ENCODE measurements at places on chromosomes 6 and 20. TPM values are rescaled to one million over a fixed set of nuclear protein-coding genes. Genes with fewer than 3 reads are reported as not detected.

ANKEF1 gene
- total RNA-seq = 0.18 TPM

OR2B6 gene
- total RNA-seq = not detected

SEMG1 gene
- not detected for total RNA-seq

HNF4A gene
- total RNA-seq = not detected

RIPOR2 gene
- 4.5 TPM for total RNA-seq

OPRL1 gene
- total RNA-seq = 0.16 TPM

HFE gene
- total RNA-seq = 3.5 TPM

BPIFA1 gene
- total RNA-seq = not detected

MEP1A gene
- 1.0 TPM for total RNA-seq

TMEM30A gene
- 253 TPM for total RNA-seq

COL9A3 gene
- not detected for total RNA-seq

ZNF341 gene
- total RNA-seq = 5.5 TPM

HS3ST5 gene
- 2.9 TPM for total RNA-seq

GRCh38 chr6:109820706-109821350 is 129.7 kb downstream of the FIG4 start:
- DNase-seq = no peak

GRCh38 chr6:83073615-83074014 is 6.1 kb downstream of the DOP1A start:
- DNase-seq = no peak

DNA sequence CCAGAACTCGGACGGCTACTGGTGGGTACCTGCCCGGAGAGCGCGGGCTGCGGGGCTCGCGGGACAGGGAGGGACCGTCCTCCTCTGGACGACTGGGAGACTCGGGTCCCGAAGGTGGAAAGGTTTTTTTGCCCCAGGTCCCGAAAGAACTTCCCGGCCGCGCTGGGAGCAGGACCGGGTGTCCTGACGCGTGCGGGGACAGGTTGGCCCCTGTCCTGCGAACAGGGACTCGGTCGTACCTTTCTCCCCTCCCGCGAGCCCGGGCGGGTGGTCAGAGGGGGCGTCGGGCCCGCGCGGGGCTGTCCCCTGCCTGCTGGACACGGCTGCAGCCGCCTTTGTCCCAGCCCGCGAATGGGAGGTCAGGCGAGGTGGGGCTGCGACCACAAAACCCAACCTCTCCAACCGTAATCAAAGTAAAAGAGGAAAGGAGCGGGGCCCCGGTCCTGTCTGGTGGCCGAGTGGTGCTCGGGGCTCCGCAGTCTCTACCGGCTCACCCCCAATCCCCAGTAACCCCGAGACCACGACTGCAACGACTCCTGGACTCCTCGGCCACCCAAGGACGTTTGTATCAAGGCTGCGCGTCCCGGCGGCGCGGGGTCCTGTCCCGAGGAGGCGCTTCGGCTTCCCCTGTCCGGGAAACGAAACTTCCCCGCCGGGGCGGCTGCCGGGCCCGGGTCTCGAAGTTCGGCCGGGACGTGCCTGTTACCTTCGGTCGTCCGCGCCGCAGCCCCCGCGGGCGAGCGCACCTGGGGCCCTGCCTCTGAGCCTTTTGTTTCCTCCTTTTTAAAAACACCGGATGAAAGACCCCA is 798 bp downstream of the DSP start:
- DNase-seq = peak; percentile 24

DNA sequence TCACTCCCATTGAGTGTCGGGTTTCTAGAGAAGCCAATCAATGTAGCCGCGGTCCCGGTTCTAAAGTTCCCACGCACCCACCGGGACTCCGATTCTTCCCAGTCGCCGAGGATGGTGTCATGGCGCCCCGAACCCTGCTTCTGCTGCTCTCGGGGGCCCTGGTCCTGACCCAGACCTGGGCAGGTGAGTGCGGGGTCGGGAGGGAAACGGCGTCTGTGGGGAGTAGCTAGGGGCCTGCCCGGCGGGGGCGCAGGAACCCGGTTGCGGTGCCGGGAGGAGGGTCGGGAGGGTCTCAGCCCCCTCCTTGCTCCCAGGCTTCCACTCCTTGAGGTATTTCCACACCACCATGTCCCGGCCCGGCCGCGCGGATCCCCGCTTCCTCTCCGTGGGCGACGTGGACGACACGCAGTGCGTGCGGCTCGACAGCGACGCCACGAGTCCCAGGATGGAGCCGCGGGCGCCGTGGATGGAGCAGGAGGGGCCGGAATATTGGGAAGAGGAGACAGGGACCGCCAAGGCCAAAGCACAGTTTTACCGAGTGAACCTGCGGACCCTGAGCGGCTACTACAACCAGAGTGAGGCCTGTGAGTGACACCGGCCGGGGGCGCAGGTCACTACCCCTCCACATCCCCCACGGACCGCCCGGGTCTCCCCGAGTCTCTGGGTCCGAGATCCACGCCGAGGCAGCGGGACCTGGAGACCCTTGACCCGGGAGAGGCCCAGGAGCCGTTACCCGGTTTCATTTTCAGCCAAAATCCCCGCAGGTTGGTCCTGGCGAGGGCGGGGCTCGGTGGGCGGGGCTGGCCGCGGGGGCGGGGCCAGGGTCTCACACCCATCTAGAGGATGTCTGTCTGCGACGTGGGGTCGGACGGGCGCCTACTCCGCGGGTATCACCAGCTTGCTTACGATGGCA is 35.2 kb upstream of the HLA-G start:
- no peak for DNase-seq

DNA sequence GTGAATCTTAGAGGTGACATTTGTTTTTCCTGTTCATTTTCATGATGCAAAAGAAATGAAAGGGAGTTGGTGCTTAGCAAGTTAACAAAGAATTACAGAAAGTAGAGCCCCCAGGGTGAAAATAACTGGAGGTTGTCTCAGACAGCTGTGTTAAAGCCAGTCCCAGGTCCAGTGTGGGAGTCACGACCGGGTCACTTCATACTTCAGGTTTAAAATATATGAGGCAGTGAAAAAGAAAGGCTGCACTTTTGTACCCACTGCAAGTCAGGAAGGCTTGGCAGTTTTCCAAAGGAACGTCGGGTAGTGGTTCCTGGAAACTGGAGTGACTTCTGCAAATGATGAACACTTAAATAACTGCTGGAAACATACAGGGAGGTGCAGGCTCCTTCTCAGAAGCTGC is 91.5 kb upstream of the THBS2 start:
- no peak for DNase-seq
